ENCODE measurements at places on chromosomes 2 and 18. TPM values are rescaled to one million over a fixed set of nuclear protein-coding genes. Genes with fewer than 3 reads are reported as not detected.

Gene PRKAG3
- total RNA-seq: 0.28 TPM

Gene CREG2
- total RNA-seq: not detected

Gene LONRF2
- total RNA-seq: 7.0 TPM

Gene FAM110C
- 4.9 TPM for total RNA-seq

Gene CHMP1B
- total RNA-seq: 41.8 TPM

Gene MYO7B
- 0.14 TPM for total RNA-seq

DNA sequence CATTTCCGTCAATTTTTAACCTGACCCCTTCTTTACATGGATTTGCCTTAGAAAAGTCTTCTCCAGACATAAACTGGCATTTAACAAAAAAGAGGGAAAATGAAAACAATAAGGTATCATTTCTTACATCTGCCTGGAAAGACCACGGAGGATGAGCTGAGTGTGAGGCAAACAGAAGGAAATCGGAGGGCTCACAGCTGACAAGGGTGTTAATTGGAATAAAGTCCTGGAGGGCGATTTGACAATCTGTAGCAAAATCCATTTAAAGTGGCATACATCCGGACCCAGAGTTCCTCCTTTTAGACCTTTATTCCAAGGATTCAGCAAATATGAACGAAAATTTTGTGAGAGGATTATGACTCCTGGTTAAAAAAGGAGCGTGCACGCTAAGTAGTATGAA, 179.7 kb upstream of the COPS8 start:
- DNase-seq: no peak

DNA sequence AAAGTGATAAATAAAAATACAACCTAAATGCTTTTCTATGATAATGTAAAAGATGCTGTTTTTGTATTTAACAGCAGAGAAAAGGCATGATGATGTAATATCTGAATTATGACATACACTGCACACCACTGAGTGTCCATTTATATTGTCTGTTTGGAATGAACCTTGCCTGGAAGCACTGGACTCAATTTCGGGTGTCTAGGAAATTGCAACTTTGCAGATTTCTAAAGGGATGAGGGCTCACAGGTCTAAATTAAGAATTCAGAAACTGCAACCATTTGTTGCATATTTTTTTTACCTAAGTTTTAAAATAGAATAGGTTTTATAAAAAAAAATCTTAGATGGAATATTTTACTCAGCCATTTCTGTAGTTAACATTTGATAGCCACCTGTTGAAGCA, 131.1 kb upstream of the EPC2 start:
- no peak for DNase-seq

GRCh38 chr18:22552899-22553460, 135.3 kb upstream of the CTAGE1 start:
- DNase-seq: no peak

GRCh38 chr2:180056367-180057118, 49.4 kb upstream of the CWC22 start:
- DNase-seq: no peak

- DNase-seq: no peak
Observed at GRCh38 chr2:169237286-169237685, 125.0 kb downstream of the LRP2 start.

DNA sequence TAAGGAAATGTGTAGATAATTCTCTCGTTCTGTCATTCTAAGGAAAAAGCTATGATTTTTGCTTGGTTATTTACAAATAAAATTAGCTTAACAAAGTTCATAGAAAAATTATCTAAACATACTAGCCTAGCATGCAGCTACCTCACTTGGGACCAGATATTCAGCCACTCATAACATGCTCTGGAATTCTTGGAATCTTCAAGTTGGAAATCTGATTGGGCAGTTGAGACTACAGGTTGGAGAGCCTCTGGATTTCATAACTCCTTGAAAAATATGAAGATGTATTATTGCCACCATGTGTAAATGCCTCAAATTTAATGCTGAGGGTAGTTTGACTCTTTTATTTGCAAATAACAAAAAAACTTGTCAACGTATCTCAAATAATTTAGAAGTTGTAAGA, 132.2 kb upstream of the GULP1 start:
- no peak for DNase-seq

DNA sequence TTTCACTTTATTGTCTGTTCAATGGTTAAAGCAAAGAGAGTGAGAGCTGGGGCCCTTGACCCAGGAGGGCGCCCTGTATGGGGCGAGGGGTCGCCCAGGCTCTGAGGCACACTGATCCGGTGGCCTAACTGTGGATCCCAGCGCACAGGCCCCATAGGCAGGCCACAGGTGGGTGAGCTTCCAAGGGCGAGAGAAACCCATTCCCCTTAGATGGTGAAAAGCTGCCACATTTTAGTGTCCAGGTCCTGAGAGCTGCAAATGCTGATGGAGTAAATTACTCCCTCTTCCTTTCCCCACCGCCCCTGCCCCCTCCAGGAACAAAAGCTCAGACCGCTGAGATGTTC, 5.9 kb upstream of the DLX2 start:
- no peak for DNase-seq

DNA sequence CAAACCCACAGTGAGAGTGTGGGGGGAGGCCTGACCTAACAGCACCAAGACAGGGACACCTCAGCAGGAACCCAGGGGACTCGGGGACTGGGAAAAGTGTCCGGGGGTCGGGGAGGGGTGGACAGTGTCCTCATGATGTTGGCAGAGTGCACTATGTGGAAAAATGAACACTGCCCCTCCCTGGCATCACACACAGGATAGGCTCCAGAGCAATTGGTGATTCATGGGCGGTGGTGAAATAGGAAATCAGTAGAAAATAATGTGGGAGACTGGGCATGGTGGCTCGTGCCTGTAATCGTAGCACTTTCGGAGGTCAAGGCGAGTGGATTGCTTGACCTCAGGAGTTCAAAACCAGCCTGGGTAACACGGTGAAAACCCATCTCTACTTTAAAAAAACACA, 3.6 kb upstream of the ANO7 start:
- no peak for DNase-seq

- no peak for DNase-seq
Observed at GRCh38 chr2:177529166-177529565, 136.6 kb downstream of the AGPS start.

DNA sequence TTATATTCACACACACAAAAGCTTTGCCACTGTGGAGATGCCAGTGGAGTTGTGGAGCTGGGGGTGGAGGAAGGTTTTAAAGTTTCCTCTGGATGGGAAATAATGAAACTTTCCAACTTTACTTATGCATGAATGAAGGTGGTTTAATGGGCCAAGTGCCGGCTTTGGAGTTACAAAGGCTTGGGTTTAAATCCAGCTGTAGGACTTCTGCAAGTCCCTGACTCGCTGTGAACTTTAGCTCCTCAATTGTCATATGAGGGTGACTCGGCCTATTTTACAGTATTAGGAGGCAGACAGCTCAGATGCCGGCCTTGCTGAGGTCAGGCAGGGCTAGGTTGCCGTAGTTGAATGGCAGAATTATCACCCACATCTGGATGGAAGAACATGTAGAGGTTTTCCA, 415.8 kb upstream of the TRIB2 start:
- no peak for DNase-seq

- DNase-seq: peak; percentile 67
Observed at GRCh38 chr2:230847883-230848388, 16.8 kb upstream of the ITM2C start.

GRCh38 chr2:195316486-195316885, 340.5 kb upstream of the SLC39A10 start:
- no peak for DNase-seq

GRCh38 chr18:48837676-48838075, 113.1 kb downstream of the SMAD7 start:
- DNase-seq: no peak

GRCh38 chr2:163697846-163698637, 37.8 kb downstream of the FIGN start:
- DNase-seq: no peak

DNA sequence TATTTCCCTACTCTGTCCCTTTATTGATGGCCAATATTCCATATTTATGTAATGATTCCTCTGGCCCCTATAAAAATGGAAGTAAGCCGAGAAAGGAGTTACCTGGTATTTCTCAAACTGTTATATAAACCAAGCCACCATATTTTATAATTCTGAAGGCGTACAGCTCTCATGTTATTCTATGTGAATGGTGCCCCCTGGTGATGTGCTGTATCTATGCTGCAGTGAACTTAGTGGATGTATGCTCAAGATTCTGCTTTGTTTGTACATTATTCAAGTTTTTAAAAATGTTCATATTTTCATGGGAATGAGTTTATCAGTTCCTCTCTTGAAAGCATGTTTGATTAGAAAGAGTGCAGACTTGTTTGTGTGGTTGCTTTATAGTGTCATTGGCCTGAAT, 194.5 kb upstream of the LRRTM1 start:
- no peak for DNase-seq

DNA sequence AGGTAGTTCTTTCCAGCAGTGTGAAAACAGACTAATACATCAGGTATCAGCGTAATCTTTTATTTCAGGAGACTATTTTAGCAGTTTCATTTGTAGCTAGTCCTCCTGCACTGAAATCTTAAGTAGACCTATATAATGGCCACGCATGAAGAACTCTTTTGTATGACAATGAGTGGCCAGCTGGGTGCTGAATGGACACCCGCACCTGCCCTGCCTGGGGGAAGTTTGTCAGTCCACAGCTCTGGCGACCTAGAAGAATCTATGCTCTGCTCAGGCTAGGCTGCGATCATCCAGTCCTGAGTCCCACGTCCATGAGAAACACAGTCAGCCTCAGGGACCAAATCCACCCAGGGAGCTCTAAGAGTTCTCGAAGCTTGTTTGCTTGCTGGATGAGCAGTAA, 709.2 kb upstream of the ID2 start:
- no peak for DNase-seq

Data from thoracic aorta (tissue), 2 donors.